ENCODE measurements at places on chromosomes 6 and 20.
A peak's percentile ranks its signal among the peaks of the same experiment; 100 is the strongest.

DNA sequence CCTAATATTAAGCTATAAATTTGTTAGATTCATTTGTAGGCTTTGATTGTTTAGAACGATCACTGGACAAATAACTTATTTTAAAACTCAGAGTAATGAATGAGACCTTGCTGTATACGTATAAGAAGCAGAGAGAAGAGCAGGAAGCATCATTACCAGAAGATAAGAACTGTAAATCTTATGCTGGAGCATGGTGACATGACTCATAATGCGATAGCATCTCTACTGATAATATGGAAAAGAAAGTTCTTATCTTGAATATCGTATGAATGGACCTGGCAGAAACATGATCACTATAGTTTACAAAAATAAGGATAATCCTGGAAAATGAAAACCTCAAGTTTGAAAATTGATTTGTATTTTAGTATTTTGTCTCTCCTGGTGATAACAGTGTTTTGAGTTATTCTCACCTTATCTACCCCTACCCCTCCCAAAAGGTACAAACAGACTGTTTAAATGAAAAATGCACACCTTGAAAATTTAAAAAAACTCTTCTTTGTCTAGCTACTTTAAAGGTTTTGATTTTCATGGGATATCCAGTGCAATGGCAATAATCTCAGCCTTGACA, 2.0 kb upstream of the ZSCAN26 start:
- DNase-seq = peak; percentile 8

- no peak for DNase-seq
Observed at GRCh38 chr6:134105940-134106339, 53.5 kb upstream of the SLC2A12 start.

DNA sequence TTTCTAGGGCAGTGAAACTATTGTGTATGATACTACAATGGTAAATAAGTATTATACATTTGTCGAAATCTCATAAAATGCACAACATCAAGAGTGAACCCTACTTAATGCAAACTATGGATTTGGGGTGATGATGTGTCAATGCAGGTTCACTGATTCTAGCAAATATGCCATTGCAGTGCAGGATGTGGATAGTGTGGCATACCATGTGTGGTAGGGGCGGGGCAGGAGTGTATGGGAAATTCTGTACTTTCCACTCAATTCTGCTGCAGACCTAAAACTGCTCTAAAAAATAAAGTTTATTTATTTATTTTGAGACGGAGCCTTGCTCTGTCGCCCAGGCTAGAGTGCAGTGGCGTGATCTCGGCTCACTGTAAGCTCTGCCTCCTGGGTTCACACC, 44.3 kb downstream of the ABHD12 start:
- no peak for DNase-seq

DNA sequence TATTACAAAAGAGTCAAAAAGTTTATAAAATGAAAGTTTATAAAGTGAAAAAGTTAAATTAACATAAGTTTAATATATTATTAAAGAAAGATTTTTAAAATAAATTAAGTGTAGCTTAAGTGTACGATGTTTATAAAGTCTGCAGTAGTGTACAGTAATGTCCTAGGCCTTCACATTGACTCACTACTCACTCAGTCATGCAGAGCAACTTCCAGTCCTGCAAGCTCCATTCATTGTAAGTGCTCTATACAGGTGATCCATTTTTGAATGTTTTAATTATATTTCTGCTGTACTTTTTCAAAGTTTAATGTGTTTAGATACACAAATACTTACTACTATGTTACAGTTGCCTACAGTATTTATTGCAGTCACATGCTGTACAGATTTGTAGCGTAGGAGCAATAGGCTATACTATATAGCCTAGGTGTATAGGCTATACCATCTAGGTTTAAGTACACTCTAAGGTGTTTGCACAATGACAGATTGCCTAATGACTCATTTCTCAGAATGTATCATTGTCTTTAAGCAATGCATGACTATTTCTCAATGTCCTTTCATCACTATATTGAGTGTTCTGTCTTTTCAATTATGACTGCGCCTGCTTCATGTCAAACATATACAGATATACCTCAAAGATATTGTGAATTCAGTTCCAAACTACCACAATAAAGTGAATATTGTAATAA, 1110.3 kb upstream of the MAP3K7 start:
- no peak for DNase-seq

GRCh38 chr6:156683821-156684220, 93.4 kb upstream of the ARID1B start:
- DNase-seq = no peak

DNA sequence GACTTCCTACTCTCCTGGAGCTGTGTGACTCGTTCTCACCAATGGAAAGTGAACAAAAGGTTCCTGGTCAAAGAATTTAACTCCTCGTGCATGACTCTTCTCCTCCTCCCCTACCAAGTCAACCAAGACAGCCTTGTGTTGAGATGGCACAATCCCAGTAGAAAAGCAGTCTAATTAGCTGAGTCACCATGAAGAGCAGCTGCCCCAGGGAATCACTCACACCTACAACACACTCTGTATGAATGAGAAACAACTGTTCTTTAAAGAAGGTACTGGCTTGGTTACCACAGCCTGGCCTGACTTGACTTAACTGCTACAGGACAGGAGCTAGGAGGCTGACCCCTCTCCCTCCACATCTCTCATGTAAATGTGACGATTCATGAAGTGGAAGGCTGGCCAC, 2.9 kb upstream of the HLA-DOB start:
- no peak for DNase-seq

DNA sequence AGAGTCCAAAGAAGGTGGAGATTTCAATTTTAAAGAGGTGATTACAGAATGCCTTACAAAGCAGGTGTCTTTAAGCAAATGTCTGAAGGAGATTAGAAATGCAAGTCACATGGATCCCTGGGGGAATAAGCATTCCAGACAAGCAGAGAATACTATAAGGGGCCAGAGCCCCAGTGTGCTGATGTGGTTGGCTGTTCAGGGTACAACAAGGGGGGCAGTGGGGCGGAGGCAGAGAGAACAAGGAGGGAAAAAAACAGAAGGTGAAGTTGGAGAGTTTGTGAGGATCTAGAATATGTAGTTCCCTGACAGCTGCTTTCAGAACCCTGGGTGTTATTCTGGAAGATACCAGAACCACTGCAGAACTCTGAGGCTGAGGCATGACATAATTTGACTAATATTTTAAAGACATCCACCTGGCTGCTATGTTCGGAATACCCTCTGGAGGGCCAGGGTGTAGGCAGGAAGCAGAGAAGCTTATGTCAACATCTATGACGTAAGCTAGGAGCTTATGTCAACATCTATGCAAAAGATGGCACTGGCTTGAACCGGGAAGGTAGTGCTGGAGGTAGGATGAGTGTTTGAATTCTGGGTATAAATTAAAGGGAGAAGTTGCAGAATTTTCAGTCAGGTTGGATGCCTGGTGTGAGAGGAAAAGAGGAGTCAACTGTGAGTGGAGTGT, 276.3 kb upstream of the AGPAT4 start:
- DNase-seq = no peak

- DNase-seq = no peak
Observed at GRCh38 chr20:32447136-32448027, 89.3 kb downstream of the ASXL1 start.

DNA sequence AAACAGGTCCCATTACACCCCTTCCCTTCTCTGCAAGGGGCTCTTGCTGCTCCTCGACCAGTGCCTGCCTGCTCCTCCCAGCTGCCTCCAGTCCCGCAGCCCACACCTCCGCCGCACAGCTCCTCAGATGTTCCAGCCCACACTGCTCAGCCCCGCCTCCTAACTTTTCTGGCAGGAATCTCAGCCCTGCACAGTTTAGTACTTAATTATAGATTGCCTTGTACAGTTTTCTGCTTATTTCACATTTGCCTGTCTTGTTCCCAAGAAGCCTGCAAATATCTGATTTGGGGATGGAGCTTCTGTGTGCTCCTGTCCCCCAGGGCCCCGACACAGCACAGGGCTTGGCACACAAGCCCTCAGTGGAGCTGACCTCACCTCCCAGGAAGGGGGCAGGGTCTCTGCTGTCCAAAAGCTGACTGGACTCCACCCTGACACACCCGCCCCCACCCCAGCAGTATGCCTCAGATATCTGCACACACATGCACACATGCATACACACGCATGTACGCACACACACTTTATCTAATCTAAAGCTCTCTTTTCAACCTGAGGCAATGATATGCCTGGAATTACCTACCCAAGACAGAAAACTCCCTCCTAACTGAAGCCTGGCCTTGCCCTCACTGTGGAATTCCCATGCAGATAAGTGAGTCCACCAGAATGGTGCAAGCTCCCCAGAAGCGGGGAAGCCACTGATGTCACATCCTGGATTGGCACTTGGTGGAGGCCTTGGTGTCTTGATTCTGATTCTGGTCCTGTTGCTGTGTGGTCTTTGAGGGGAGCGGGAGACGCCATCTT, 1.2 kb upstream of the PNPLA1 start:
- peak; percentile 32 for DNase-seq

- no peak for DNase-seq
Observed at GRCh38 chr20:60579941-60580515, 621.8 kb downstream of the CDH26 start.

GRCh38 chr20:46558511-46558959, 8.1 kb upstream of the OCSTAMP start:
- no peak for DNase-seq

DNA sequence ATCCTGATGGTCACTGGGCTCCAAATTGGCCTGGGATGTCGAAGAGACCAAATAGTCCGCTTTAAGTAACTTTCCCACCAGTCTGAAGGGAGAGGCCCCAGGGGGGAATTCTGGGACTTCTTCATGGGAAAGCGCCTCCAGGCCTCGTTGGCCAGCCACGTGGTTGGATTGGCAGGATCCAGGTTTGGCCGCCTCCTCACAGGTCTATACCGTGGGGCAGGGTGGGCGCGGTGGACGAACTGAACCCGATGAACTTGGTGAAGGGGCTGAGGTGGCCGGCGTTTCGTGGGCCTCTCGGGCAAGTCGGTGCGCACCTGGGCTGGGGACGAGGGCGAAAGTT, 297 bp downstream of the POM121L2 start:
- no peak for DNase-seq

DNA sequence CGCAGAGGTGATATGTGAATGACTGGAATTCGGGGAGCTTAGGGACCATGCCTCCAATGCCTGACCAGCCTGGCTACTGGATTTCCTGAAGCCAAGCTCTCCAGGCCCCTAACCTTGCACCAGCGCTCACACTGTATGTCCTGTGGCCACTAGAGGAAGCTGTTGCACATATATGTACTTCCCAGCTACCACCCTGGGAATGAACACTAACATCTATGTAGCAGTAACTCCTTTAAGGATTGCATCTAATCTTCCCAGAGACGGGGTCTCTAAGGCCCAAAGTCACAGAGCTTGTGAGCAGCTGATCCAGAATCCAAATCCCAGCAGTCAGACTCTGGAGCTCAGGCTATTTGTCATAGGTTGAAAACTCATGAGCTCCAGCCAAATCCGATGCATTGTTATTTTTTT, 20.4 kb upstream of the BPIFB1 start:
- DNase-seq = peak; percentile 17

GRCh38 chr20:61025536-61025935, 226.5 kb upstream of the CDH4 start:
- DNase-seq = no peak

DNA sequence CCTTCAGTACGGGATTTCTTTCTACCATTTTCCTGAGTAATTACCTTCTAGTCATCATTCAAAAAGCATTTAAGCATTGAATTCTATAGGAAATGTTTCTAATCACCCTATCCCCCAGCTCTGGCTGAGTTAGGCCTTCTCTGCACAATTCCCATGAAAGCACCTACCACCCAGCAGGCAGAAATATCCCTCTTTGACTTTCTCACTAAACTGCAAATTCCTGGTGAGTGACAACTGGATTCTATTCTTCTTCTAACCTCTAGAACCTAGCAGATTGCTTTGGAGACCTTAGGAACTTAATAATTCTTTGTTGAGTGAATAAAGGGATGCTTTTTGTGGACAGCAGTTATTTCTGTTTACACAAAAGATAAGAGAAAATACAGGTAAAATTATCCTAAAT, 328.7 kb downstream of the LAMA2 start:
- no peak for DNase-seq

DNA sequence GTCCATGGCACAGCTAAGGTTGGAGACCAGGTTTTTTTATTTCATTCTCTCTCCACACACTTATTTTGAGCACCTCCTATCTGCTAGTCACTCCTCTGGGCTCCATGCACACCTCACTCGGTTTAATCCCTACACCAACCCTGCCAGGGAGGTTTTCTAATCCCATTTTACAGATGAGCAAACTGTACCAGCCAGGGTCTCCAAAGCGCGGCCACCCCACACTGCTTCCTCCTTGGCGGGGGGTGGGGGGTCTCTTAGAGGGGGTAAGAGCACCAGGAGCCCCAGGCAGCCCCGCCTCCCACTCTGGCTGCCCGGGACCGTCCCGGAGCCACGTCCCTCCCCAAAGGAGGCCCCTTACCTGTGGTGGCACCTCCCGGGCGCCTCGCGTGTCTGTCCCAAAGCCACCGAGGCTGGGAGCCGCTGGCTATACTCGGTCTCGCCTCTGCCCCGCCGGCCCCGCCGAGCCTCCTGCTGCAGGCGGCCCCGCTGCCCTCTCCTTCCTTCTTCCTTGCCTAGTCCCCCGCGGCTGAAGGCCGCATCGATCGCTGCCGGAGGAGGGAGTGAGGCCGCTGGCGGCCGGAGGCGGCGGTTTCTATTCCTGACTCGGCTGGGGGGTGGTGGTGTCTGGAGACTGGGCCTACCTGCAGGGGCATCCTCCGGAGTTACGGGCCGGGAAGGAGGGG, at the start of gene KCNS1:
Gene KCNS1 (minus strand): TSS at position 565 of the 683 bp plus-strand sequence. CDS start 1,891 bp downstream, outside the sequence.
- no peak for DNase-seq

- no peak for DNase-seq
Observed at GRCh38 chr6:98601716-98602115, 232.7 kb upstream of the POU3F2 start.

- DNase-seq = no peak
Observed at GRCh38 chr6:44332585-44332984, 9.9 kb upstream of the SPATS1 start.

DNA sequence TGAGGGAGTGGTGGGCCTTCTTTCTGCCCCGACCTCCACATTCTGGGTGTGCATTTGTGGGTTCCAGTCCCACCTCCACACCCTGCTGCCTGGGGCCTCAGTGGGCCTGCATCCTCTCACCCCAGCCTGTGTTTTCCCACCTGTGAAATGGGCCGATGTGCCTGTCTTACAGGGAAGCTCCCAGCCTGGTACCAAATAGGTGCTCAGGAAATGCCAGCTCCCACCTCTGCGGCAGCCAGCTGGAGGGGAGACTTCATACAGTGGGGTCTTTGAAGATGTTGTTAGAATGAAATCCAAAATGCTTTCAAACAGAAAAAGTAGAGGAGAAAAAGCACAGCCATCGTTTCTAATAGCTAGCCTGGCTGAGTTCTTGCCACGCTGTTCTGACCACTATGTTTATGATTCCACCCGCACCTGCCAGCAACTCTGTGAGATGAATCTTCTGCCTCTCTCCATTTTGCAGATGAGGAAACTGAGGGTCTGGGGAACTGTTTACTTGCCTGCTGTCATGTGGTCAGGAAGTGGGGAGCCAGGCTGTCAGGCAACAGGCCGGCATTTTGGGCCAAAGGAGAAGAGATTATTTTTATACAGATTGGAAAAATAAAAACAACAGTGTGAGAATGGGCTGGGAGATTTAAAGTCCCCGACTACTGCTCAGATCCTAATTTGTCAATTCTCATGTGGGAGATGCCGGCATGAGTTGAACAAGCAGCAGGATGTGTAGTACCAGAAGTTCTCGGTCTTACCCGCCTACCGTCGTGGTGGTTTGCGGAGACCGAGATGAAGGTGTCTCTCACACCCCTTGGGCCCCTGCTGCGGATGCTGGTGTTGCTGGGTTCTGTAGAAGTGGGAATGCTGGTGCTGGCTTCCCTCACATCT, 4.6 kb downstream of the TMEM181 start:
- no peak for DNase-seq
